H1 (cell line): ENCODE measurements at places on chromosomes 11 and 22. TPM values are rescaled to one million over a fixed set of nuclear protein-coding genes. Genes with fewer than 3 reads are reported as not detected.

The IGF2 gene
- 0.74 and 2.0 TPM in 2 replicates for polyA plus RNA-seq

The LMO2 gene
- polyA plus RNA-seq, result 1.2 and 1.6 TPM in 2 replicates

The CNTF gene
- 0.33 and 0.41 TPM in 2 replicates for polyA plus RNA-seq

The PANX2 gene
- polyA plus RNA-seq, result 3.5 and 6.0 TPM in 2 replicates

The LRP5 gene
- 19.0 and 31.5 TPM in 2 replicates for polyA plus RNA-seq

DNA sequence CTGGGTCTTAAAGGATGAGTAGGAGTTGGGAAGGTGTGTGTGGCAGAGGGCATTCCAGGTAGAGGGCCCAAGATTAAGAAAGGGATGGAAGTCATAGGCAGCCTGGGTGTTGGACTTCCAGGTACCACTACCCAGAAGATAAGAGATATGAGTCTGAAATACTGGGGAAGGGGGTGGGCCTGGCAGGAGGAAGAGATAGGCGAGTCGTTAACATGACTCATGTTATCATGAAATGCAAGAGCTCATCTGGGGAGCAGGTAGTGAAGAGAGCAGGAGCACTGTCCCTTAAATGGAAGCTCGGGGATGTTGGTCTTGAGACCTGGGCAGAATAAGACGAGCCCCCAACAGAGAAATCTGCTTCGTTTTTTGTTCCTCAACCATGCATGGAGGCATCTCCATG lies 10.2 kb downstream of the ZC3H7B start:
- H3K36me3 ChIP-seq, result no peaks in the 10 kb centered on the region
- no peaks in the 10 kb centered on the region for H3K27me3 ChIP-seq
- H3K4me1 ChIP-seq, result no peaks in the 10 kb centered on the region; the same call in 1 of the 2 replicates
- no peak overlapping the region for H3K27ac ChIP-seq
- H3K4me3 ChIP-seq, result no peak overlapping the region

DNA sequence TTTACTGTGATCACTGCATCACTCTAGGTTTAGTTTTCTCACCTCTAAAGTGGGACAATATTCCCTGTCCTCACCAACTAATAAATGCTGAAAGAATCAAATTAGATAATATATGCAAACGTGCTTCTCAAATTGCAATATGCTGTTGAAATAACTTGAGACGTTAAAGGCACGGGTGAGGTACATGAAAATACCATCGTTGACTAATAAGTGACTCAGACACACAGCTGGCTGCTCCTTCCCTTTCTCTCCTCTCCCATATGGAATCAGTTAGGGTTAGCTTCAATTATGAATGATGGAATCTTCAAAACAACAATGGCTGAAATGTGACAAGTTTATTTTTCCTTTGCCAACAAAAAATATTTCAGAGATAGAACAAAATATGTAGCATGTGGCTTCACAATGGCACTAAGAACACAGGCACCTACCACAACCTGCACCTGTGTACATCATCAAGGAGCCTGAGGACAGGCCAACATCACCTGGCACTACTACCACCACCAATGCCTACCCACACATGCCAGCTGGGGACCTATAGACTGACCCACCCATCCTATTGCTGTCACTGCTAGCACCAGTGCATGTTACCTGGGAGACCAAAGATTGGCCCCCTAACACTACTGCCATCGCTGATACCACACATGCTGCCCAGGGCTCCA lies 13.7 kb downstream of the GDPD4 start:
- no peaks in the 10 kb centered on the region for H3K4me1 ChIP-seq
- H3K36me3 ChIP-seq, result no peaks in the 10 kb centered on the region
- no peak for DNase-seq

DNA sequence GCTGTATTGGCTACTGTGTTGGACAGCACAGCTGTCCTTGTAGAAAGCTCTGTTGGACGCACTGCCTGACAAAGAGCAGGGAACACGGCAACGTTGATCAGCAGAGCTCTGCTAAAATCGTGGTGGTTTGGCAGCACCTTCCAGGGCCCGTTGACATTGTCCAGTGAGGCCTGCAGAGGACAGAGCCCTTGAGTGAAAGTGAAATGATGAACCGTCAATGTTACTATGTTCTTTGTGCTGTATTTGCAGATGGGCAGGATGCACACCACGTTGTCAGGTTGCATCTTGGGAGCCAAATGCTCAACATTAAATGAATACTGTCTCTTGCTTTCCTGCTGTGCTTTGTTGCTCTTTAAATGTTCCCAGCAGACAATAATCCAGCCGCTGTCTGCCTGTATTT lies 69.7 kb downstream of the NELL1 start:
- DNase-seq, result no peak
- no peaks in the 10 kb centered on the region for H3K36me3 ChIP-seq
- peaks cover 2% of the 10 kb centered on the region for H3K4me1 ChIP-seq
- no peak overlapping the region for H3K27ac ChIP-seq
